RCC 7860 (cell line): ENCODE measurements at places on chromosomes 1 and 21.

DNA sequence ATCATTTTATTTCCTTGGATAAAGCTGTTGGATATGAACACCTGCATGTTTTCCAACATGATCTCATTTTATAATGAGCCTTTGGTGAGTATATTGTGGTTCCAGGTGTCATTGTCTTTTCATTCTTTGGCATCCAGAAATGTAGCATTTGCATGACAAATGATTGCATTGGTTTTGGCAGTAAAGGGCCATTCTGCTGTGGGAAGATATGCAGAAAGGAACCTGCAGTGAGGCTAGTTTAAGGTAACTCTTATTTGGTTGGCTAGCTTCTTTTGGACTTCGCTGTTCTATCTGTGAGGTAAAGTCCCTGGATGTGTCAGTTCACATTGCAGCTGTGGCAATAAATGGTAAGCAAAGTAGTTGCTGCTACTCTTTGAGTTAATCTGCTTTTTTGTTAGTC is 343.0 kb downstream of the AMY1C start:
- DNase-seq: no peak

DNA sequence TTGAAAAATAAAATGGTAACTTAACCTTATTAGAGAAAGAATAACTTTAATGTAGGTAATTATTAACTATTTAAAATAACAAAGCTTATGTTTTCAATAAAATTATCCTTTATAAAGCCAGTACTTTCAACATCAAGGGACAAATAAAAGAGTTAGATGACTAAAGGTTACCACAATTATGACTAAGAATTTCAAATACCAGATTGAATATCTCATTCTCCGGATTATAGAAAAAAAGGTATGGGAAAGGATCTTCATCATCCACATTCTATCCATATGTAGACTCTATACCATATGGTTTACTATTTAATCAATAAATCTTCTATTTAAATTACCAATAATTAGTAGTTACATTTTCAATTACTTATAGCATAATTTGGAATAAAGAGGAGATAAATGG is 62.8 kb downstream of the TOR3A start:
- peak; percentile 46 for DNase-seq

DNA sequence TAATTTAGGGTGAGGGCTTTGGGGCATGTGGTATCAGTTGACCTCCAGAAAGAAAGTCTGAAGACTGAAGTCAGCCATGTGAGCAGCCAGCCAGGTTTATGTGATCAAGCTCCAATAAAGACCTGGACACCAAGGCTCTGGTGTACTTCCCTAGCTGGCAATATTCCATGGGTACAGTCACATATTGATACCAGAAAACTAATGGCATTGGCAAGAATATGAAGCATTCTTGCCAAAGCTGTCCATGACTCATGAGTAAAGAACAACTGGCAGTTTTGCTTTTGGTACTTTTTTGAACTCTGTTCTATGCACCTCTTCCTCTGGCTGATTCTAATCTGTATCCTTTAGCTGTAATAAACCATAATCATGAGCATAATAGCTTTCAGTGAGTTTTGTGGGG is 415.3 kb upstream of the CAMK1G start:
- peak; percentile 32 for DNase-seq

GRCh38 chr1:156910309-156910782 is 10.1 kb upstream of the LRRC71 start:
- DNase-seq: no peak

DNA sequence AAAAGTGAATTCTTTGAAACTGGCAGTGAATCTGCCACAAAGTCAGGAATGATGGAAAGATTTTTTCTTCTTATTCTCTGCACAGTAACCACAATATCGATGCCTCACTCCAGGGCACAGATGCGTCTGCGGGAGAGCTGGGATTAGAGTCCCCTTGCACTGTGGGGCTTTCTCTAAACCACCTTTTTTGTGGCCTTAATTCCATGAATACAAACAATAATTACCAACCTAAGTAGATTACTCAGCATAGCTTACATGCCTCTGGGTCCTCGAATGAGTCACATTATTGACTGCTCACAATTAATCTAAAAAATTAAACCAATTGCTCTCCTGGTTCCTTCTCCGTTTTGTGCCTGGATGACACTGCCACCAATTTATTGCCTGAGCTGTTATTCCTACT is 125.8 kb downstream of the KAZN start:
- DNase-seq: peak; percentile 27

GRCh38 chr21:34836103-34836932 is 167.5 kb downstream of the CLIC6 start:
- peak; percentile 98 for DNase-seq
